ENCODE measurements at places on chromosomes 5 and 9.

- ATAC-seq: no peak
These were observed 12.2 kb upstream of the SLC2A6 start for GRCh38 chr9:133490865-133491655.

DNA sequence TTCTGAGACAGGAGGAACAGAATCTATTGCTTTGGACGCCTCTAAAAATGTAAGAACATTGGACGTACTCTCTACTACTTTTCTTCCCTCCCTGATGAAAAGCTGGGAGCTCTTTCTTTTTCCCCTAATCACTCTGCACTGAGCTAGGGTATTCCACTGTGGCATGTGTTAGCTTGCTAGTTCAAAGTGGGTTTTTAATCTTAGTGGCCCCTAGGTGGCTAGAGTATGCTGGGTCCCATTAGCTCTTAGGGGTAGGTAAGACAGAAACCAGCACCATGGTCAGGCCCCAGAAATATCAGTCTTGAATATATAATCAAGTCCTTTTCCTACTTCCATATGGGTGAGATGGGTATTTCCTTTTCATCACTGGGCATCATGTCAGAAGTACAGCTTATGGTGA lies 945.2 kb upstream of the PTPRD start:
- no peak for ATAC-seq

- ATAC-seq: no peak
These were observed 1701.8 kb downstream of the EFNA5 start for GRCh38 chr5:105968981-105969380.

GRCh38 chr9:71675857-71676165 lies 92.5 kb downstream of the CEMIP2 start:
- no peak for ATAC-seq

- ATAC-seq: no peak
These were observed 6.3 kb upstream of the GARIN3 start for GRCh38 chr5:157172403-157172802.

GRCh38 chr9:74736646-74737045 lies 151.1 kb downstream of the TRPM6 start:
- no peak for ATAC-seq

DNA sequence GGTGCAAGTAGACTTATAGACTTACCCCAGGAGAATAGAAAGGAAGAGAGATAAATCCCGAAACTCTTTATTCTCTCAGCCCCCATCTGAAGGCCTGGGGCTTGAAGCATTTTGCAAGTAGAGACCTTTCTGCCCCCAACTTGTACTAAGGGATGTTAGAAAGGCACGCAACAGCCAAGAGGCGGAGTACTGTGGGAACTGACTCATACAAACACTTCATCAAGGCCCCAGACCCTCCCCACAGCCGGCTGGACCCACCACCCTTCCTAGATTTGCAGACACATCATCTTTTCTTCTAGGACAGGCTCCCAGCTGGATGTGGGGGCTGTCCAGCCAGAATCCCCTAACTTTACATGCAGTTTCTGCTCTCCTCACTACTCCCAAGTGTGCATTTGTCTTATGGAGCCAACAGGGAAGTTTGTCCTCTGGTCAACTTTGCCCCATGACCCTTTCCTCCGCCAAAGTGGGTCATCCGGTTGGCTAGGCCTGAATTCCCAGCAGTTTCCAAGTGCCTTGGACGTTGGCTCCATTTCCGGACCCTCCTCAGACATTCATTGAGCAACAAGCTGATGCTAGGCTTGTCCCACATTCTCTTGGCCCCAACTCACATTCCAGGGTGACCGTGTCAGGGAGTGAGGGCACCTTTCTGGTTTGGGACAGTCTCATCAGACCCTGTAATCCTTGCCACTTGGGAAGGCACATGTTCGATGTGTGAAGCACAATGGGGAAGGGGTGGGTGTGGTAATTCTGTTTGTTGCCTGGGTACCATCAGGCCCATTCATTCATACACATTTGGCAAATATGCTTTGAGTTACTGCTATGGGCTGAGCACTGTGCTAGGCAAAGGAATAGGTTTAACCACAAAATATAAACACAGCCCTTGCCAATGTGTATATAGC lies 64.6 kb downstream of the ABLIM3 start:
- no peak for ATAC-seq

DNA sequence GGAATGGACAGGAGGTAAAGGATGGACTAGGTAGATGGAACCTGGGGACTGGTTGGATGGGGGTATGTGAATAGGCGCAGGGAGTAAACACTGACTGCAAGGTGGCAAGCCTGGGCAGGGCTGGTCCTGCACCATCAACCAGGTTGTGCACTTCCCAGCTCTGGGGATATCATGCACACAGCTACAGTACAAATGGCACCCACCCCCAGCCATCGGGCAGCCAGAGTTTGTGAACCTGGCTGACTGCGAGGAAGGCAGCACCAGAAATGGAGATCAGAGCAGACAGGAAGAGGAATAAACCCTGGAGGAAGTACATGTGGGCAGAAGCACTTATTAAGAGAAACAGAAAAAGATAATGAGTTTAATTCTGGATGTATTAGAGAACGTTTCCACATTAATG lies 229.1 kb downstream of the ESM1 start:
- ATAC-seq: no peak

DNA sequence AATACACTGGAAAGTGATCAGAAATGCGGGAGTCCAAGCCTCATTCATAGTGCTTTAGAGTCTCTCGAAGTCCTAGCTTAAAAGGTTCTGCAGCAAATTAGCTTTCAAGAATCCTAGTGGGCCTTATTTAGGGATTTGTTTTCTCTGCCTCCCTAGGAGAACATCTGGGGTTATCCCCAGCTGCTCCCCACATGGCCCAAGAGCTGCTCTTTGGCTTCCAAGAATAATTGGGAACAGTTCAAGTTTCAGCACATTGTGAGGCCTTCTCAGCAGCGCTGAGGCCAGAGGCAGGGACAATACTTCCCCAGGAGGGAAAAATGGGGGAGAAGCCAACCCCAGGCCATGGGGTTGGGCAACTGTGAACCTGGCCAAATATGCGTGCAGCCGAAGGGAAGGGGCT lies 108.7 kb downstream of the LIFR start:
- no peak for ATAC-seq

DNA sequence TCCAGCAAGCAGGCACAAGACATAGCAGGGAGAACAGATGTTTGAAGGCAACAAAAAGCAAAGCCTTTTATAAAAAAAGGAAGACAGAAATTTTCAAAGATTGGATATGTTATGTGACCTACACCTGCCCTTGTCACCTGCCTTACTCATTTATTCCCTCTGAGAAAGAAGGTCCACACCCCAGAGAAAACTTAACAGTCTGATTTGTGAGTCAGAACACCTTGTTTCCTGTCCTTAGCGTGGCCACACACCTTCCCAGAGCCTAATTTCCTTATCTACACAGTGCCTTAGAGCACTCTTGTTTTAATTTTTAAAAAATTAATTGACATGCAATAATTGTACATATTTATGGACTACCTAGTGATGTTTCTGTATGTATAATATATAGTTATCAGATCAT lies 419.0 kb upstream of the DAB2 start:
- no peak for ATAC-seq

- ATAC-seq: no peak
These were observed 126.3 kb downstream of the KDM4C start for GRCh38 chr9:6884101-6884500.

DNA sequence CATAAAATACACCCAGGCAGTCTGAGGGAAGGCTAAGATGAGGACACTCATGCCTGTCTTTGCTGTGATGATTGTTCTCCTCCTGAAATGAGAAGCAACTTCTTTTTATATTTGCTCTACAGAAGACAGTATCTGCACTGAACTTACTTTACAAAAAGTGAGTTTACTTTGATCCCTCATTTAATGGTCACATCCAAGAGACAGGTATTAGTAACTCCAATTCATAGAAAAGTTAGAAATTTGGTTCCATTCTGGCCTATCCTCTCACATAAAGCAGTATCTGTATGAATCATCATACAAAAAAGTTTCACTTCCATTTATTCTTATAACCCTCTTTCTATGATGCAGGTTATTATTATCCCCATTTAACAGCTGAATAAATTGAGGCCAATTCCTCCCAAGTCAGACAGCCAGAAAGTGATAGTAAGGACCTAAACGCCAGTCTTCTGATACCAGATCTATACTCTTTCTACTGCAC lies 15.2 kb downstream of the TSTD2 start:
- ATAC-seq: no peak

GRCh38 chr5:153835891-153836515 lies 202.7 kb downstream of the FAM114A2 start:
- ATAC-seq: peak; percentile 57

DNA sequence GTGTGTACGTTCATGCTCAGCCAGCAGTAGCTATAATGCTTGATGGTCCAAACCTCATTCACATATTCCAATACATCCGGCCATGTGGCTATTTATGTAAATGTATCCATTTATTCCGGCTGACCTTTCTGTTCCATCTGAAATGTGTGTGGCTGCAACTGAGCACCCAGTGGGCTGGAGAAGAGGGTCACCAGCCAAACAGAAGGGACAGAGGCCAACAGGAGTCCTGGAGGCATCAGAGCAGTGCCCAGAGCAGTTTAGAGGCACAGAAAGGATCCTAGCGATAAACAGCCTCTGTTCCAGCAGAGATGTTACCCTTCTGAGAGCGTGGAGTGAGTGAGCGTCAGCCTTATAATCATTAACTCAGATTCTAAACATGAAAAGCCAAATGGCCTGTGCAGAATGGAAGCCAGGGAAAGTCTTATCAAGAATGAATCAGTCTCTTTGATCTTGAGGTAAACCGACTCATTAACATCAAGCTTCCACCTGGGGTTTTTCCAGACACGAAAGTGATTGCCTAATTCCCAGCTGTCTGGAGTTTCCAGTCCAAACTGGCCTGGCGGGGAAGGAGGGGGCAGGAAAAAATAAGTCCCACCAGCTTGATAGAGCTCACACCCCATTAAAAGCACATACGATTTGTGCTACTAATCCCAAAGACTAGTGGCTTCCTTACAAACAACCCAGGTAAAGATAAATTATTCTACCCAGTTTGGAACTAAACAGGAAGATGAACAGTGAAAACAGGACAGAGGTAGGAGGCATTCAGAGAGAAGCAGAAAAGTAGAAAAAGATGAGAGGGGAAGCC lies 55.7 kb downstream of the SUSD1 start:
- ATAC-seq: peak; percentile 53

GRCh38 chr9:105039175-105039799 lies 111.3 kb upstream of the ABCA1 start:
- no peak for ATAC-seq

- ATAC-seq: no peak
These were observed 10.4 kb downstream of the OTP start for GRCh38 chr5:77627869-77628674.

DNA sequence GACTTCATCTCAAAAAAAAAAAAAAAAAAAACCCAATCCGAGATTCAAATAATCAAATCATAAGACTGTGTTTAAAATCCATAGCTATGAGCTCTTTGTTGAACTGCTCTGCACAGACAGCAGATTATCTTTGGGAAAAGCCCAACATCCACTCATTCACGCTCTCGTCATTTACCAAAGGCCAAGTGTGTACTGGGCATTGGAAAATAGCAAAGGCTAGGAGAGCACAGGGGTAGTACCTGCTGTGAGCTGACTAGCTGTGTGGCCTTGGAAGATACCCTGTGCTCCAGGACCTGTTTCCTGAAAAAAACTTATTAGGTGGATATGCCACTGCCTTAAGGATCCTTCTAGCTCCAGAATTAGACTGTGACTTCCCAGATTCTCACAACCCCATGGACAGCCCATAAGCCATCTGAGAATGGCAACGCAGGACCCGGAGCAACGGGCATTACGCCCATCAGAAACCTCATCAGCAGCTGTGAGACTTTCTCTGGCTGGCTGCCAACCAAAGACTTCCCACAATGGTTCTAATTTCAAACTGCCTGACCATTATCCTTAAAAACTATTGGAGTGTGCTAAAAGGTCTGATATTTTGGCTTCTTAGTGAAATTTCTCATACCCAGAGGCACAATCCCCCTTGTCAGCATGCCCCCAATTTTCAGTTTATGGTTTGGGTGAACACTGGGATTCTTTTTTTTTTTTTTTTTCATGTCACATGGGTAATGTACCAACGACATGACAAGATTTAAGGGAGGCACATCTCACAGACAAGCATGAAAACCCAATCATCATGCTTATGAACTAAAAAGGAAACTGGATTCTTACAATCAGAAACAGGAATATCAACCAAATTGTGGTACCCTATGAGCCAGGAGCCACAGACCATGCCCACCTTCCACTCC lies 16.8 kb downstream of the SERINC5 start:
- ATAC-seq: peak; percentile 30

GRCh38 chr9:91914404-91914803 lies 35.6 kb downstream of the ROR2 start:
- ATAC-seq: no peak

- peak; percentile 77 for ATAC-seq
These were observed 569.2 kb downstream of the PRR16 start for GRCh38 chr5:121033334-121033733.

DNA sequence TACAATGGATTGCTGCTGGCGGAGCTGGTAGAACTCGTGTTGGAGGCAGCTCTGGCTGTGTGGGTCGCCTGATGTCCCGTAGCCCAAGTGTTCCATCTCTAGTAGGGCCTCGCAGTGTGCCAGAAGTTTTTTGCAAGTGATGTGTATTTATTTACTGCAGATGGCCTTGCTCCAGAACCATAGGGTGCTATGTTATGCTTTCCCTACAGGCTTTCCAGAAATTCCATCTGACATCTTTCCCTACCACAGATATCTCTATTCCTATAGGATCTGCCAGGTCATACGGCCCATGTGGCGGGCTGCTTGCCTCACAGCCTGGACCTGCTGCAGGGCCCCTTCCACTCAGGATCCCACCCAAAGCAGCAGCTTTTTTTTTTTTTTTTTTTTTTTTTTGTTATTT lies 16.9 kb downstream of the ADAMTSL2 start:
- ATAC-seq: no peak

DNA sequence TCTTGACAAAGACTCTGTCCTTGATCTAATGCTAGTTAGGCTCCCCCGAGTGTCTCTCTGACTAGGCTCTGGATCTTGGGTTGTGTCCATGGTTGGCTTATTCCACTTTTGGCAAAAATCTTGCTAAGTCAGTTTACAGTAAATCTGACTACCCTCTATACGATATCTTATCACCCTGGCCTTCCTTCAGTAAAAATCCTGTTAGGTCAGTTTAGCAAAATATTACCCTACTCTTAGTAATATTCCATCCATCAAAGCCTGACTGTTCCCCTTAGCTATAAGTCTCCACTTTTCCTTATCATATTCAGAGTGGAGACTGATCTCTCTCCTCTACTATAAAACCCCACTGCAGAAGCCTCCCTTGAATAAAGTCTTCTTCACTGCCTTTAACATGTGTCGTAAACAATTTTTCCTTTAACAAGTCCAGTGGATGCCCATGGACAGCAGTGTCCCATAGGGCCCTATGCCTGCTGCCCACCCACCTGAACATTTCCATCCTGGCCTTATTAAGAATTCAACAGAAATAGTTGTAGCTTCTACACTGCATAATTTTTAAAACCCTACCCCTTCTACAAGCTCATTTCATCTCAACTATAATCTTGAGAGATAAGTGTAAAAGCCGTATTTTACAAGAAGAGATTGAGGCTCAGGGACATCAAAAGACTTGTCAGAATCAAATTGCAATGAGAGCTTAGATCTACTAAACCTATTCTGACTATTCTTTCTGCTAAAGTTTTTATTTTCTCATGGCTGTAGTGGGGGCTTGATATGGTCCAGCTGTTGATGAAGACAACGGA lies 22.3 kb downstream of the MINAR2 start:
- ATAC-seq: no peak

- ATAC-seq: peak; percentile 47
These were observed 34.0 kb downstream of the ZNF474 start for GRCh38 chr5:122163121-122164069.

All from motor neuron (in vitro differentiated cells).